Fibroblast of villous mesenchyme (primary cell): ENCODE measurements at places on chromosomes 1 and 21. TPM values are rescaled to one million over a fixed set of nuclear protein-coding genes. Genes with fewer than 3 reads are reported as not detected.

TBX15 gene
- total RNA-seq: under 0.01 TPM in 2 replicates

- peak; percentile 47 for DNase-seq
Measured at GRCh38 chr1:218304281-218305039, 19.4 kb downstream of the RRP15 start.

PLA2G2D gene
- total RNA-seq: not detected in 2 replicates

TARBP1 gene
- 17.7 and 20.3 TPM in 2 replicates for total RNA-seq

TNNT2 gene
- total RNA-seq: 0.64 and 3.5 TPM in 2 replicates

PCNX2 gene
- total RNA-seq: 21.9 and 38.4 TPM in 2 replicates

GRCh38 chr1:205061665-205062069, 18.7 kb downstream of the CNTN2 start:
- DNase-seq: peak; percentile 55

DNA sequence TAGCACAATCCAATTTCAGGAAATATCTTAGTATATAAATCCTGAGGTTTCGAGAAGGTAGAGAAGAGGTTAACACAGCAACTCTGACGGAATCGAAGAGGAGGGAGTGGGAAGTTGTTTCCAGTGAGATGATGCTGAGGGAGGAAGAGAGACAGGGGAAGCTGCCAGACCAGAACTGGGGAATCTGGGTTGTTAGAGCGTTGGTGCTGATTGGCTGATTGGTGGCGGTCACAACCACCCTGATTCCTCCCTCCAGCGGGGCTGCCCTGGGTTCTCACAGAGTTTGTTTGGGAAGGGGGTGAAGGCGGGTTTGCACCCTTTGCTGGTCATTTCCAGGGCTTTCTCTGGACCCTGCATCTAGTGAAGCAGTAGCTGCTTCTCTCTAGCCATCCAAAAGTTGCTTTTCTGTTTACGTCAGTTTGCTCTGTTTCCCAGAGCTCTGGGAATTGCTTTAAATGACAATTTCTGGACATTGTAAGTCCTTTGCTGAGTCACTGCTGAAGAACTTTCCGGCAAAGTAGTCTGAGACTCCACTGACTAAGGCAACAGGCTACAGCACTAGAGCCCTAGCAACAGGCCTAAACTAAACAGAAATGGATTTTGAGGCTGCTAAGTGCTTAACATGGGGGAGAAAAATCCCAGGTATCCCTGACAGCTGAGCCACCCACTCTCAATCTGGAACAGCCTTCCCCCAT, 90.1 kb downstream of the TENT5C start:
- DNase-seq: peak; percentile 92

TBX19 gene
- 0.64 and 0.86 TPM in 2 replicates for total RNA-seq
